ENCODE measurements at places on chromosomes 2 and 18. TPM values are rescaled to one million over a fixed set of nuclear protein-coding genes. Genes with fewer than 3 reads are reported as not detected.
A peak's percentile ranks its signal among the peaks of the same experiment; 100 is the strongest.

DNA sequence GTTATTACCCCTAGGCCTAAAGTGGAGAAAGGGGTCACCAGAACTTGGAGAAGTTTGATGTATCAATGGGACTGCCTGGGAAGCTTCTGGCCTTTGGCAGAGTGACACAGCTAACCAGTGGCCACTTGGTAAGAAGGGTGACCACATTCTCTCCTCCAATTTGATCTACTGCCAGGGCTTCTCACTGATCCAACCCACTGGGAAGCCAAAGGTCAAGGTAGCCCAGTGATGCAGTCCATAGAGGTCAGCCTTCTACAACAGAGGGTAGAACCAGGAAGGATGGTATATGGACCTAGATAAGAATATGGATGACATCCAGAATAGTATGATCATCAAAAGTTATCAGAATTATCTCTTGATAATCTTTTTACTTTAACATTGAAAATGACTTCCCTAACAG, 493.6 kb downstream of the NYAP2 start:
- no peak for DNase-seq
- H3K4me3 ChIP-seq: no peak overlapping the region
- no peak overlapping the region for H3K27ac ChIP-seq
- H3K27me3 ChIP-seq: no peaks in the 10 kb centered on the region

- no peak for DNase-seq
- no peaks in the 10 kb centered on the region for H3K27me3 ChIP-seq
- H3K4me3 ChIP-seq: no peak overlapping the region
- H3K4me1 ChIP-seq: no peaks in the 10 kb centered on the region
- no peaks in the 10 kb centered on the region for H3K36me3 ChIP-seq
- no peak overlapping the region for H3K27ac ChIP-seq
Observed at GRCh38 chr2:108824316-108825070, 37.9 kb downstream of the CCDC138 start.

- no peak overlapping the region for H3K4me3 ChIP-seq
- no peaks in the 10 kb centered on the region for H3K4me1 ChIP-seq
- H3K27ac ChIP-seq: no peak overlapping the region
- no peaks in the 10 kb centered on the region for H3K27me3 ChIP-seq
- no peaks in the 10 kb centered on the region for H3K36me3 ChIP-seq
Observed at GRCh38 chr2:180110469-180110868, 103.4 kb upstream of the CWC22 start.

- no peaks in the 10 kb centered on the region for H3K36me3 ChIP-seq
- H3K27ac ChIP-seq: 0 out of 2 replicates have a peak overlapping the region, but pooled peaks have one; percentile 48
- no peak overlapping the region for H3K4me3 ChIP-seq
- H3K27me3 ChIP-seq: no peaks in the 10 kb centered on the region
- peaks cover 66% of the 10 kb centered on the region for H3K4me1 ChIP-seq
- peak; percentile 37 for DNase-seq
Observed at GRCh38 chr2:187989925-187990623, 301.6 kb upstream of the GULP1 start.

DNA sequence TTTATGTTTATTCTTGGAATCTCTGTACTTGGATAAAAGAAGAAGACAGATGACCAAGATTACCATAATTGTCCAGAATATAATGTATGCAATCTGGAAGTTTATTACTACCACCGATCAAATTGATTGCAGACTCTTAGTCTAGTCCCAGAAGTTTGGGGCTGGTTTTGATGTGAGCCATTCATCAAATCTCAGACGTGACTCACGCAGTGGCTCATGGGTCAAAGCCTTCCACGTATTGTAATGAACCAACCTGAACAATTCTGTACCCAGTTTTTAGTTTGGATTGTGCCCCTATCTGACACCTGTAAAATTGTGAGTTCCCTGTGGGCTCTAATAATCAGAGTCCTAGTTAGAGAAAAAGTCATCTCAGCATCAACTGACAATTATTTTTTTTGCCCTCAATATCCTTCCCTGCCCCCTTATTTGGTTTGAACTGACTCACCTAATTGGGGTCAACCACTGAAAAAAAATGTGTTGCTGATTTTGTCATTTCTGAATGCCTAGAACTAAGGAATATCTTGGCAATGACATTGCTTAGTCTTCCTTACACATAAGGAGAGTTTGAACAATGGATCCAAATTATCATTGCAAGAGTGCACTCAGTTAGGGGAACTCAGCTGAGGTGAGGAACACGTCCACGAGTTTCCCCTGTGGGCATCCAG, 219.5 kb upstream of the NRP2 start:
- H3K27ac ChIP-seq: no peak overlapping the region
- peaks cover 44% of the 10 kb centered on the region for H3K4me1 ChIP-seq
- no peaks in the 10 kb centered on the region for H3K27me3 ChIP-seq
- H3K36me3 ChIP-seq: no peaks in the 10 kb centered on the region

CXCR2 gene
- 0.82 TPM for total RNA-seq
